ENCODE measurements at places on chromosomes 2 and 18.

- no peaks in the 10 kb centered on the region for H3K36me3 ChIP-seq
- H3K27me3 ChIP-seq = no peaks in the 10 kb centered on the region
- DNase-seq = no peak
- no peaks in the 10 kb centered on the region for H3K4me1 ChIP-seq
Observed at GRCh38 chr2:155145758-155146229, 447.3 kb downstream of the KCNJ3 start.

GRCh38 chr2:222526480-222527277 is 102.3 kb downstream of the SGPP2 start:
- peaks cover 2% of the 10 kb centered on the region for H3K4me1 ChIP-seq
- no peak overlapping the region for H3K27ac ChIP-seq
- no peak for DNase-seq
- no peak overlapping the region for H3K4me3 ChIP-seq
- H3K27me3 ChIP-seq = no peaks in the 10 kb centered on the region

- H3K27ac ChIP-seq = no peak overlapping the region
- H3K27me3 ChIP-seq = no peaks in the 10 kb centered on the region
- DNase-seq = no peak
- peaks cover 4% of the 10 kb centered on the region for H3K4me1 ChIP-seq
- H3K36me3 ChIP-seq = no peaks in the 10 kb centered on the region
- no peak overlapping the region for H3K4me3 ChIP-seq
Observed at GRCh38 chr2:18901242-18901641, 311.9 kb upstream of the NT5C1B start.

- peaks cover 5% of the 10 kb centered on the region for H3K4me1 ChIP-seq
- H3K27me3 ChIP-seq = no peaks in the 10 kb centered on the region
- no peak for DNase-seq
- H3K4me3 ChIP-seq = no peak overlapping the region
- H3K36me3 ChIP-seq = peaks cover 77% of the 10 kb centered on the region
Observed at GRCh38 chr2:112662704-112663103, 17.0 kb downstream of the SLC20A1 start.

- H3K27ac ChIP-seq = no peak overlapping the region
- no peak overlapping the region for H3K4me3 ChIP-seq
- no peak for DNase-seq
- H3K27me3 ChIP-seq = peaks cover 11% of the 10 kb centered on the region
Observed at GRCh38 chr2:112924821-112925220, 13.9 kb downstream of the IL37 start.

GRCh38 chr2:182667315-182667695 is 48.8 kb upstream of the DNAJC10 start:
- no peak overlapping the region for H3K27ac ChIP-seq
- no peaks in the 10 kb centered on the region for H3K27me3 ChIP-seq

DNA sequence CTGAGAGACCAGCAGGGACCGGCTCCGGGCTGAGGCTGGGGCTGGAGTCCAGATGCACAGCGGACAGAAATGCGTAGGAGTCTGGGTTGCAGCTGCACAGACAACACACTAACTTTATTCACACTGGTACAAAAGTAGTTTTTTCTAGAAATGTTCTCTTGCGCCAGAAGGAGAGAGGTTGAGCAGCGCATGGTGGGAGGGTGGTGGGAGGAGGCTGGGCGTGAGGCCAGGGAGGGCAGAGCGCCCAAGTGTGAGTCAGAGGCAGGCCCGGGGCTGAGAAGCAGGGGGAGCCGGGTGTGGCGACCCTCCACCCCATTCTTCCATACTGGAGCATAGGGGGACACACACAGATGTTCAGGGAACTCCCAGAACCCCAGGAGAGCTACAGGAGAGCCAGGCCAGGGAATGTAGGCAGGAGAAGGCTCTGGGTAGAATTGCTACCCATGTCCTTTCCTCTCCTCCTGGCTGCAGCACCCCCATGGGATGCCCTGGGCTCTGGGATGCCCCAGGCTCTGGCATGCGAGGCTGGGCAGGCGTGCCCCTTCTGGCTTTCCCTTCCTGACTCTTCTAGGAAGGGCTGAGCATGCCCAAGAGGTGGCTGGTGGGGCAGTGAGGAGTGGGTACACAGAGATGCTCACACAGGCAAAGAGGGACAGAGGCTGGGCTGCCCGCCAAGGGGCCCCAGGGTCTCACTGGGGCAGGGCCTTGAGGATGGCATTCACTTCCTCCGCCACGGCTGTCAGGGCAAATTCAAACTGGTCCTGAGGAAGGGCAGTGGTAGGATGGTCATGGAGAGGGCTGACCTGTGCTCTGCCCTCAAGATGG is 10.6 kb downstream of the DNAJB2 start:
- peak; percentile 73 for DNase-seq
- no peak overlapping the region for H3K4me3 ChIP-seq
- no peak overlapping the region for H3K27ac ChIP-seq
- peaks cover 17% of the 10 kb centered on the region for H3K4me1 ChIP-seq
- H3K27me3 ChIP-seq = no peaks in the 10 kb centered on the region

DNA sequence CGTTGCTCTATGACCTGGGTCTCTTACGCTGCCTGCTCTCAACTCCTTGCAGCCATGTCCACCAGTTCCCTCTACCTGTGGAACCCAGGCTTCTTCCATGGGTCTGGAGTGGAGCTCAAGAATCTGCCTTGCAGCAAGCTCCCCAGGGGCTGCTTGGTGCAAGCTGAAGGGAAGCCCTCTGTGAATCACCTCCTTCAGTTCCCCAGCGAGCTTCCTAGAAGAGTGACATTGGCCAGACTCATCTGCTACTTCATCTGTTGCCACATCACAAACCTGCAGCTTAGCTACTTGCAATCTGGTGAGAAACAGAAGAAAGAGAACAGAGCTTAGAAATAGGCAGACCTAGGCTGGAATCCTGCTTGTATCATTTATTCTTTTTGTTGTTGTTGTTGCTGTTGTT is 9.8 kb upstream of the EFR3B start:
- peaks cover 18% of the 10 kb centered on the region for H3K27me3 ChIP-seq
- DNase-seq = peak; percentile 61
- H3K36me3 ChIP-seq = no peaks in the 10 kb centered on the region
- H3K4me1 ChIP-seq = no peaks in the 10 kb centered on the region
- H3K4me3 ChIP-seq = no peak overlapping the region

DNA sequence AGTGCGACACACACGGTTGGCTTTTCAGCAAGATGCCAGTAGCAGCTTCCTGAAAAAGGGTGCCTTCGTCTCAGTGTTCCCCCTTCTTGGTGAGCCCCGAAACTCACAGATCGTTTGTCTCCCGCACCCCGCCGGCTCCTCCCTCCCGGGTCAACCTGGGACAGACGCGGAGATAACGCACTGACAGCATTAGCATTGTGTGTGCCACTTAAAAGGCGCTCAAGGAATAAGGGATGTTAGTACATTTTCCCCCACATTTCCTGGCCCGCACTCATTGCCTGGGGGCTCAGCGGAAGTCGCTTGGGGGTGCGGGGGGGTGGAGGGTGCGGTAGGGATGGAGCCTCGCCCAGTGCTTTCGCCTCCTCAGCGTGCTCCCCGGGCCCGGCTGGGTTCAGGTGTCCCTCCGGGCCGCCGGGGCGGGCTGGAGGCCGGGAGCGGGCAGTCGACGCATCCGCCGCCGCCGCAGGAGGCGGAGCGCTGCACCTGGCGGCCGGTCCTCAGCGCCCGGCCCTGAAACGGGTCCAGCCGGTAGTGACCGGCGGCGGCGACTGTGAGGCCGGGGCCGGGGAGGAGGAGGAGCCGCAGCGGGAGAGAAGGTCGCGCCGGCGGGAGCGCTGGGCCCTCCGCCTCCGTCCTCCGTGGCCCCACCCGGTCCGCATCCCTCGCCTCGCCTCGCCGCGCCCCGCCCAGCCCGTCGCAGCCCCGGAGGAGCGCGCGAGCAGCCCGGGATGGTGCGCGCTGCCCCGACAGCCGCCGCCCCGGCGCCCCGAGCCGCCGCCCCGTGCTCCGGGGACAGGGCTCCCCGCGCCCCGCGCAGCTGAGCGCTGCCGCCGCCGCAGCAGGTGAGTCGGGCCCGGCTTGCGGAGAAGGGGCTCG is at the start of gene MFSD6:
Gene MFSD6 (plus strand): TSS at position 694 of the 876 bp plus-strand sequence. CDS start 27,675 bp downstream, outside the sequence.
- no peak for DNase-seq
- H3K36me3 ChIP-seq = no peaks in the 10 kb centered on the region
- no peaks in the 10 kb centered on the region for H3K27me3 ChIP-seq
- no peak within 1 kb of the TSS for H3K27ac ChIP-seq
- H3K4me3 ChIP-seq = peak within 1 kb of the TSS; percentile 81
- peaks cover 5% of the 10 kb centered on the region for H3K4me1 ChIP-seq

GRCh38 chr2:159713631-159714246 is 1.4 kb downstream of the MARCHF7 start:
- H3K27me3 ChIP-seq = no peaks in the 10 kb centered on the region
- H3K27ac ChIP-seq = no peak overlapping the region
- H3K4me3 ChIP-seq = no peak overlapping the region
- peaks cover 34% of the 10 kb centered on the region for H3K36me3 ChIP-seq

GRCh38 chr18:54187372-54187771 is 37.1 kb downstream of the MBD2 start:
- peaks cover 9% of the 10 kb centered on the region for H3K36me3 ChIP-seq
- no peak for DNase-seq
- no peak overlapping the region for H3K27ac ChIP-seq

DNA sequence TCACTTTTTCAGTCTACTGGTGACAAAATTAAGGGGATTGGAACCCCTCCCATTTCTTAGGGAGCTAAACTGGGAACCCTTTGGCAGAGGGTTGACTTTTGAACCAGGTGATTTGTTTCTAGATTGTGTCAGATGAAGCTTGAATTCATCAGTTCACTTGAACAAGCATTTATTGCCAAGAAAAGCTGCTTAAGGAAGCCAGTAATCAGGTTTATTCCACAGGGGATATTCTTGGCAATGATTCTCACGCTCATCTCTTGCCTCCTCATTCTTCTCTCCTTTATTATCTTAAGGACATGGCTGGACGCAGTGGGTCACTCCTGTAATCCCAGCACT is 101.0 kb downstream of the ALPK2 start:
- peaks cover 13% of the 10 kb centered on the region for H3K4me1 ChIP-seq
- H3K27me3 ChIP-seq = no peaks in the 10 kb centered on the region
- no peaks in the 10 kb centered on the region for H3K36me3 ChIP-seq
- no peak overlapping the region for H3K4me3 ChIP-seq

DNA sequence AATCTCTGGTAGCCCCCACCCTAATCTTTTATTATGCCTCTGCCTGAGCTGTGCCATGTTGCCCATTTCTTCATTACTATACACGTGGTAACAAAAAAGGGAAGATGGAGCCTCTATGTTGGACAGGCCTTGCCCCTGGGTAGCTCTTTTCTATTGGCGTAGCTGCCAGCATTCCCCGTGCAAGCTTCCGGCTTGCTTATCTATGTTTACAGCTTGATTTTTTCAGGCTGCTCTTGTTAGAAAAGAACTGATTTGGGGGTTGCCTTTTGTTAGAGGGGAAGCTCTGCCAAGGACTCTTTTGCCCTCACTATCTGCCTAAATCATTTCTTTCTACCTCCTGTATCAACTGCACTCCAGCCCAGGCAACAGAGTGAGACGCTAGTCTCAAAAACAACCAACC is 45.5 kb upstream of the ZSWIM2 start:
- no peak overlapping the region for H3K27ac ChIP-seq
- no peak for DNase-seq
- H3K36me3 ChIP-seq = no peaks in the 10 kb centered on the region
- H3K27me3 ChIP-seq = peaks cover 11% of the 10 kb centered on the region
- H3K4me1 ChIP-seq = no peaks in the 10 kb centered on the region

GRCh38 chr2:207040696-207041095 is 101.4 kb downstream of the CPO start:
- H3K4me1 ChIP-seq = peaks cover 3% of the 10 kb centered on the region
- H3K4me3 ChIP-seq = peak overlapping the region; percentile 69
- no peaks in the 10 kb centered on the region for H3K27me3 ChIP-seq
- DNase-seq = peak; percentile 58

DNA sequence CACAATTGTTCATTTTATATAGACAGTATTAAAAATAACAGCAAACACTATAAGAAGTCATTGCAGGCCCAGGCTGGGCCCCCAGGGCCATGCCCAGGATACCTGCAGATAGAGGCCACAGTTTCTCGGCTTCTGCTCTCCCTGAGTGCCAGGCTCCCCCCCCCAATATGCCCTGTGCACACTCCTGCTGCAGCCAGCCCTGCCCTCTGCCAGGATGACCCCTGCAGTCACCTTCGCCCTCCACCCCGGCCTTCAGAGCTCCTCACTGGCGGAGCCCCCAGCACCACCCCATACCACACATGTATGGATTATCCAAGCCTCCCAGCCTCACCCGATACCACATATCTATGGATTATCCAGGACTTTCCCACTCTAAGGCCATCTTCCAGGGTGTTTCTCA is 104.5 kb downstream of the TPO start:
- H3K36me3 ChIP-seq = no peaks in the 10 kb centered on the region
- no peaks in the 10 kb centered on the region for H3K27me3 ChIP-seq
- no peak overlapping the region for H3K4me3 ChIP-seq
- DNase-seq = no peak
- H3K4me1 ChIP-seq = peaks cover 2% of the 10 kb centered on the region
- no peak overlapping the region for H3K27ac ChIP-seq

- H3K27ac ChIP-seq = no peak overlapping the region
- no peaks in the 10 kb centered on the region for H3K36me3 ChIP-seq
- H3K27me3 ChIP-seq = no peaks in the 10 kb centered on the region
- H3K4me1 ChIP-seq = no peaks in the 10 kb centered on the region
Observed at GRCh38 chr2:239603411-239604356, 202.9 kb upstream of the HDAC4 start.

Data from mesenchymal stem cell (in vitro differentiated cells and primary cell).